ENCODE measurements at places on chromosomes 2 and 18. TPM values are rescaled to one million over a fixed set of nuclear protein-coding genes. Genes with fewer than 3 reads are reported as not detected.
A peak's percentile ranks its signal among the peaks of the same experiment; 100 is the strongest.

DNA sequence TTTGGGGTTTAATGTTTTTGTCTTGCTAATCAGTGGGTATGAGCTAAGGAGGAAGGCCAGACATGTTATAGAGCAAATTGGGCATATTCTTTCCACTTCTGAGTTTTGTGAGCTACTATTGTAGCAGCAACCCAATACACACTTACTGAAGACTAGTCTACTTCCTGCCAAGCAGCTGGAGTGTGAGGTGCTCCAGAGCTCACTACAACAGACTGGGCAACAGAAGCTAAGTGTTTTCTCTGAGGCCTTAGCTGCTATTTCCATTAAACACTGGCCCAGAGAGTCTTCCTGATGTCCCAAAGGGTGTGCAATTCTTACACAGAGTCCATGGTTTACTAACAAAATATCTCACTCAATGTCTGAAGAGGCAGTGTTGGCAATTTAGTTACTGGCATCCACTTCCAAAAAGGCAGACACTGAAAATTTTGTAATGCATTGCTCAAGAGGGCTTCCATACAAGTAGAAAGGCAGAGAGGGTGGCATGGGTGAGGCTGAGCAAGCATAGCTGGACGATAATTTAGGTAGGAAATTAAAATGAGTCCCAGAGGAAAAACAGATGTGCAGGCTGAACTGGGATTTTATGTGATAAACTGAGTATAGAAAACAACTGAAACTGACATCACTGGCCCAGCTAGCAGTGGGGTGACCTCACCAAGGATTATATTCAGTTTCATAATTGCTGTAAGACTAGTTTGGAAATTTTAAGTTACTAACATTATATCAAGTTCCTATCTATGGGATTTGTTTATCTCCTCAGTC, 68.6 kb downstream of the ZC3H6 start:
- no peak for DNase-seq

DNA sequence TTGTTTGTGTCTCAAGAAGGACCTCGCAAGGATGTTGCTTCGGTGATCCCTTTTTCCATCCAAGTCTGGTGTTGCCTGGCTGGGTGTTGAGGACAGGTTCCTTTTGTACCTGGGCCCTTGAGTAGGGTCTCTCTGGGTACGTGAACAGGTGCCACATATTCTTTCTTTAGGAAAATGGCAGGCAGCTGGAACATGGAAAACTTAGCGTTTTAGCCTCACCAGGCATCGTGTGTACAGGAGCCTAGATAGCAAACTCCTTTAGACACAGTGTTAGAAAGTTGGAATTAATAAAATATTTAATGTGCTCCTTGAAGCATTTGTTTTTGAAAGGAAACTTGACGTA, 54.3 kb upstream of the RBM44 start:
- no peak for DNase-seq

The SIX3 gene
- not detected for total RNA-seq

The CIB4 gene
- not detected for total RNA-seq

GRCh38 chr2:2575181-2575577, 244.1 kb upstream of the MYT1L start:
- no peak for DNase-seq

The SCN3A gene
- 4.4 TPM for total RNA-seq

DNA sequence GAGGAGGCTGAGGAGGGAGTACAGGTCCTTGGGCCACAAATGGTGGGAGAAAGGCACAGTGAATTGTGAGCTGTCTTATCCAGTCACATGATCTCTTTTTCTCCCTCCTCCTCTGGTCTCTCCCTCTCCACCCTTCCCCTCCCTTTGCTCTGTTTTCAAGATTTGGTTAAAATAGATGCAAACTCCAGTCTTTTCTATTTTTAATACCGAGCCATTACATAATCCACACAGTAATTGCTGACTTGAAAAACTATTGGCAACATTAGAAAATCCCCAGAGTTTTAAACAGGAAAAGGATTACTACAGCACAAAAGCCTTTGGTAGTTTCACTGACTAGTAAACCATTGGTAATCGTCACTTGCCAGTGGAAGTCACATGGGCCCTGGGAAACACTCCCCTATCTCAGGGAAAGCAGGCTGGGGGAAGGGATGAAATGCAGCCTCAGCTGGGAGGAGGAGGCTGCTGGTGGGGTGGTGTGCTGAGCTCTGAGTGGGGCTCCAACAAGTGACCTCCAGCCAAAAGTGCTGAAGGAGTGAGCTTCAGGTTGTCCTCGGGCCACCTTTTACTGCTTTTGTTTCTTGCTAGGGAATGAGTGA, 57.4 kb upstream of the PCBP1 start:
- no peak for DNase-seq

The ALPG gene
- total RNA-seq = not detected

The GPR55 gene
- total RNA-seq = 6.0 TPM

The POTEC gene
- not detected for total RNA-seq

- DNase-seq = peak; percentile 76
These were observed 2.4 kb downstream of the POU3F3 start for GRCh38 chr2:104856086-104856972.

DNA sequence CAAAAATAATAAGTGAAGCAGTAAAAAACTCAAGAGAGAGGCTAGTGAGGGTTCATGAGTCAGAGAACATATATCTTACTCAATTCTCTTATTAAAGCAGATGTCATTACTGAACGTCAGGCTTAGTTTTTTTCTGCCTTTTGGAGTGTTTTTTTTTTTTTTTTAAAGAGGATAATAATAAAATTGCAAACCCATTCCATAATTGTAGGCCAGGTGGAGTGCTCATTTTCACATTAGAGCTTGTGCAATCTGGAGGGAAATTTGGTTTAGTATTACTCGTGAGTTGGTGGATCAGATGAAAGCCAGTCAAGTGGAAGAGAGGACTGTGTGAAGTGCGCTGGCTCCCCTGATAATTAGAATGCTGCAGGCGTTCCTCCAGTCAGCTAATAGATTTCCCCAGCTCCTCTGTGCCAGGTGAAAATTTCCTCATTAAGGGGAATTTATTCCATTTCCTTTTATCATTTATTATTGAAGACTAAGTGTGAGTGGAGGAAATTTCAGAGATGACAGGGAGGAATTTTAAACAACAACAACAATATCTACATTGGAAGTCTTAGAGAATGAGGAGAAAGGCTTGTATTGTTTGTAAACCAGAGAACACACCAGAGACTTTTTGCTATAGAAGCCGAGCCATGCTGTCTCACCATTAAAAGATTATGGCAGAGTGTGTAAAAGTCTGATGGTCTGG, 74.6 kb downstream of the CPS1 start:
- DNase-seq = no peak

GRCh38 chr2:58649756-58650155, 408.6 kb upstream of the FANCL start:
- no peak for DNase-seq

The DYNAP gene
- total RNA-seq = 2.0 TPM

DNA sequence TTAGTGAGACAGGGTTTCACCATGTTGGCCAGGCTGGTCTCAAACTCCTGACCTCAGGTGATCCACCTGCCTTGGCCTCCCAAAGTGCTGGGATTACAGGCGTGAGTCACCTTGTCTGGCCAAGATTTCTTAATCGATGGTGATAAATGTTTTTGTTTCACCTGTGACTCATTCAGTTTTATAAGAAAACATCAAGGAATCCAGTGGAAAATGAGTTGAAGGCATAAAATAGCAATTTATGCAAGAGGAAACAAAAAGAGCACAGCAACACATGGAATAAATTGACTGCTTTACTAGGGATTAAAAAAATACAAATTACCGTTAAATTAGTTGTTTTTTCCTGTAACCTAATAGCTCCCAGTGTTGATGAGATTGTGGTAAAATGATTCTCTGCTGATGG, 80.2 kb downstream of the CDK15 start:
- no peak for DNase-seq

The KCNG2 gene
- 0.88 TPM for total RNA-seq

- no peak for DNase-seq
These were observed 209.3 kb upstream of the SOX11 start for GRCh38 chr2:5482929-5483331.

DNA sequence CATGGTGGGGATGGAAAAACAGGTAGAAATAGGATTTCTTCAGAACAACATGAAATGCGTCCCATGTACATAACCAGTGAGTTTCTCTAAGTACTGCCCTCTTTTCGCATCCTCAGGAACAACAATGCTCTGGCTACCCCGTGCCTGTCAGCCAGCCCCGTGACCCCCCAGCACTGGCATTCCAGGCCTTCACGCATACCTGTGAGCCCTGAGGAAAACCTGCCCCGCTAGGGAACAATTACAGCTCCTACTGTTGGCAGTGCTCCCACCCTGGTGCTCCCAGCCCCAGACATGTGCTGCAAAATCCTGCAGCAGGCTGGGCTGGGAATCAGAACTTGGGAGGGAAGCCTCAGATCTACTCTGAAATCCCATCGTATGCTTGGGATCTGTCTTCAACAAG, 9.1 kb downstream of the SMAD7 start:
- peak; percentile 77 for DNase-seq

The ALKAL2 gene
- 3.4 TPM for total RNA-seq

DNA sequence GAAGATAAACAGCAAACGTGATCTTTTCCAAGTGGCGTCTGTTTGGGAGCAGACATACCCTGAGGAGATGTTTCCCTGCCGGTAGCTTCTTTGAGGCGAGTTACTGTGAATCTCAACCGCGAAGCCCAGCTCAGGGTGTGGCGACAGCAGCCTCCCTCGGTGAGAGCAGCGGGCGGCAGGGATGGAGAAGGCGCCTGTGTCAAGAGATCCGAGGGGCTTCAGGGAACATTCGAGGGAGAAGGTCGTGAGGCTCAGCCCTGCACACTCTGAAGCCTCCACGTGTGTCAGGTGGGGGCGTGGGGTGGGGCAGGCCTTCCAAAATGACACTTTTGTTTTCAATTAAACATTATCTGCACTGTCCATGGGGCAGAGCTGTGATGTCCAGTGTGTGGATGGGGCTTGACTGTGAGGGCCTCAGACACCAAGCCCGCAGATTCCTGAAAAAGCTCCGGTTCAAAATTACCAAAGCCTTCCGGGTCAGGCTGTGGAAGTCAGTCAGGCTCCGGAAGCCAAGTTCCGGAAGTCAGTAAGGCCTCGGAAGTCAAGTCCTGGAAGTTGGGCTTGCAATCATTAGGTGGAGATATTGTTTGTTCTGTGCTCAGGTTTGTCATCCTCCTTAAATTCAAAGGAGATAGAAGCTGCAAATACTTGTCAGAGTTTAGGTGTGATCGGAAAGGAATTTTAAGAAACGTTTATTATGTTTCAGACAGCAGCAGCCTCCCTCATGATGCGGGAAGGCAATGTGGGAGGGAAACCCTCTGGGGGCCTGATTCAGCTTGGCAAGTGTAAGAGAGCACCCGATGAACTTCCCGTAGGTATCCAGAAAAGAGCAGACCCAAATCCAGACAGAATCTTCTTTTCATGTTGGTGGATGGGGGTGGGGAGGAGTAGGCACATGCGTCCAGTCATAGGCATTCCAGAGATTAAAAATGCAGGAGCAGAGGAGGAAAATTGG, 20.7 kb downstream of the SMIM21 start:
- no peak for DNase-seq

The AKAIN1 gene
- not detected for total RNA-seq

DNA sequence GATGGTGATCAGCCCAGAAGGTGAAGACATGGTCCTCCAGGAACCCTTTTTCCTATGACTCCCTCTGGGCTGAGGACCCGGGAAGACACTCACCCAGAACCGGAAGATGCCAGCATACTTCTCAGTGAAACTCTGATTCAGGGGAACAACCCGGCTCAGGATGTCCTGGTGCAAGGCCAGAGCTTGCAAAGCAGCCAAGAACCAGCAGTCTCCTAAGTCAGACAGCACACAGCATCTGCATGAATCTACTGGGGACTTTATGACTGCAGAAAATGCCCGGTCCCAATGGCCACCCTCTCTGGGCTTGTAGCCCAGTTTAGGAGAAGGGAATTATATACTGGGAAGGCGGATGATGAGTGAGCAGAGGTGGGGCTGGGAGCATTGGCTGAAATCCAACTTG, 15.3 kb downstream of the CAPN14 start:
- DNase-seq = no peak

The RGPD3 gene
- total RNA-seq = 3.5 TPM

DNA sequence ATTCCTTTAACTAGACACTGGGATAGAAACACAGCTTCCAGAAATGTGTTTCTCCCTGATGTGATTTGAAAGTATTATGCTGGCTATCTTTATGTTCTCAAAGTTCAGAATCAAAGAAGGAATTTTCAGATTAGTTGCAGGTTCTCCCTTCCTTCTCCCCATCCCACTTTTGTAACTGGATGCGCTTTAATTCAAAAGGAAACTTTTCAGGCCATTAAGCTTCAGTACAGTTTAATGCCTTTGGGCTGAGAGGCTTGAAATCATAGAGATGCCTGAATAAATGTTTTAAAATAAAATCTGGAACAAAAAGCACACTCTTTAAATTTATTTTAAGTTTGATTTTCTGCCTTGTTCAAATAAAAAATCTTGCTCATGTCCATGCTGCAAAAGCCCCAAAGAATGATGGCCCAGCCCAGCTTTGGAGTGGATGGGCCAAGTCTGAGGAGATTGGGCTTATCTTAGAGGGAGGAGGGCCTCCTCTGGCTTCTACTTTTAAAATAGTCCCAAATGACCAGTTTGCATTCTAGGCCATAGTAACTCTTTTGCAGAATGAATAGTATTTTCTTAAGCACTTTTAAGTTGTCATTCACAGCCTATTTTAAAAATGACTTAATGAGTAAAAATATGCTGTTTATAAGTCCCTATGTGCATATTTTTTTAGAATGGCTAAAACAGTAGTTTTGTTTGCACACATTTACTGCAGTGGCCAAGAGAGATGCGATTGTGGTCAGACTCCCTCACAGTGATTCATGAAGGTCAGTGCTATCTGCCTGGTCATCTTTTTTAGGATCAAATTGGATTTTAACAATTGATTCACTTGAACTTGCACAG, 129.2 kb downstream of the MTX2 start:
- DNase-seq = no peak

The POTEJ gene
- not detected for total RNA-seq

GRCh38 chr2:174436351-174436750, 40.8 kb downstream of the SCRN3 start:
- no peak for DNase-seq

- DNase-seq = no peak
These were observed 89.1 kb upstream of the KLF7 start for GRCh38 chr2:207254591-207255464.

GRCh38 chr2:146544701-146545100, 1300.1 kb upstream of the ACVR2A start:
- no peak for DNase-seq

- peak; percentile 53 for DNase-seq
These were observed 79.0 kb downstream of the EDAR start for GRCh38 chr2:108910011-108910431.

DNA sequence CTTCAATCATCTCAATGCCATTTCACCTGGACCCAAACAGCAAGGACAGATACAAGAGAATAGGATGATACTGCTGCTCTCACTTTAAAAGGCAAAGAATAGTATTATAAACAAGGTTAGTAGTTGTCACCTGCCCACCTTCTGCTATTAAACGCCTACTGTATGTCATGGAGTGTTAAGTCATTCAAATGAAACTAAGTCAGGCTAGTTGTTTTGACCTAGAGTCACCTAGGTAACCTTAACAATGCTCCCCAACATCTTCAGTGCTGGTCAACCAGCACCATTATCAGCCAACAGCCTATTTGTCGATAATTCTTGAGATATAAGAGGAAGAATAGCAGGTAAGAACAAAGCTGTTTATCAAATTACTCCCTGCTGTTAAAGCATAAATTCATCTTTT, 39.2 kb downstream of the TRIP12 start:
- no peak for DNase-seq

GRCh38 chr2:32836933-32837332, 109.8 kb upstream of the LTBP1 start:
- no peak for DNase-seq
